GM20000 (cell line): ENCODE measurements at places on chromosomes 13 and 19.

GRCh38 chr13:39784347-39784746 is 128.9 kb downstream of the COG6 start:
- DNase-seq: no peak

- DNase-seq: no peak
Observed at GRCh38 chr19:5718037-5718578, 1.8 kb downstream of the LONP1 start.

DNA sequence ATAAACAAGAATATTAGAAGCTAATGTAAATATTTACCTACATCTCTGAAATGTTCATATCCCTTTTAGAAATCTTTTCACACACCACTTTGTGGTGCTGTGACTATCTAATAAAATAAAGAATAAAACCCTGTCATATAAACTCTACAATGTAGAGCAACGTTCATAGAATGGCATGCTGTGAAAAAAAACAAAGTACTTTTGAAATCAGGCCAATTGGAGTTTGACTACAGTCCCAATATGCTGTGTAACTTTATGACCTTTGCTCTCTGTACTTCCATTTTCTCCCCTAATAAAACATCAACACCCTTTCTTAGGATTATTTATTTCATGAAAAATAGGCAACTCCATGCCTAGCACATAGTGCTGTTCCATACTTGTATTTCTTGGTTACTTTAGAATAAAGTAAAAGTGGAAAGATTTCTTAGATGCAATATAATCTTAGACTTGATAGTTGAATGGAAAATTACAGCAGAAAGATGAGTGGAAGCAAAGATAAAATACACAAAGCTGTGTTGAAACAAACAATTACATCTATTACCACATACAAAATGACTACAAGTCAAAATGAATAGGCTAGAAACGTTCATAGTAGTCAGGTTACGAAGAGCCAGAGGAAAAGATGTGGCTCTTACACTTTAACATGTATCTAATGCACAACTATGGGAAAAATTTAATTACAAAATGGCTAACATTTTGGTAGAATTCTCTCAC is 613.2 kb upstream of the SLITRK5 start:
- no peak for DNase-seq

GRCh38 chr13:55990631-55991030 is 1150.1 kb upstream of the PRR20A start:
- no peak for DNase-seq

DNA sequence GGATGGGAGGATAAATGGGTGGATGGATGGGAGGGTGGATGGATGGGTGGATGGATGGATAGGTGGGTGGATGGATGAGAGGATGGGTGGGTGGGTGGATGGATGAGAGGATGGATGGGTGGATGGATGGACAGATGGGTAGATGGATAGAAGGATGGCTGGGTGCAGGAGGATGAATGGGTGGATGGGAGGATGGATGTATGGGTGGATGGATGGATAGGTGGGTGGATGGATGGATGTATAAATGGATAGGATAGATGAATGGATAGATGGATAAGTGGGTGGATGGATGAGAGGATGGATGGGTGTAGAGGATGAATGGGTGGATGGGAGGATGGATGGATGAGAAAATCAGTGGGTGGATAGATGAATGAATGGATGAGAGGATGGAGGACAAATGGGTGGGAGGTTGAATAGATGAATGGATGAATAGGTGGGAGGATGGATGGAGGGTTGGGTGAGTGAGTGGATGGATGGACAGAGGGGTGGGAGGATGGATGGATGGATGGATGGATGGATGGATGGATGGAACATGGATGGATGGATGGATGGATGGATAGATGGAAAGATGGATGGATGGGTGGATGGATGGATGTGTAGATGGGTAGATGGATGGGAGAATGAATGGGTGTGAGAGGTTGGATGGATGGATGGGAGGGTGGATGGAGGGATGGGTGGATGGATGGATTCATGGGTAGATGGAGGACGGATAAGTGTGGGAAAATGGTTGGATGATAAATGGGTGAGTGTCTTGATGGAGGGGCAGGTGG is 35.9 kb upstream of the ONECUT3 start:
- DNase-seq: no peak

DNA sequence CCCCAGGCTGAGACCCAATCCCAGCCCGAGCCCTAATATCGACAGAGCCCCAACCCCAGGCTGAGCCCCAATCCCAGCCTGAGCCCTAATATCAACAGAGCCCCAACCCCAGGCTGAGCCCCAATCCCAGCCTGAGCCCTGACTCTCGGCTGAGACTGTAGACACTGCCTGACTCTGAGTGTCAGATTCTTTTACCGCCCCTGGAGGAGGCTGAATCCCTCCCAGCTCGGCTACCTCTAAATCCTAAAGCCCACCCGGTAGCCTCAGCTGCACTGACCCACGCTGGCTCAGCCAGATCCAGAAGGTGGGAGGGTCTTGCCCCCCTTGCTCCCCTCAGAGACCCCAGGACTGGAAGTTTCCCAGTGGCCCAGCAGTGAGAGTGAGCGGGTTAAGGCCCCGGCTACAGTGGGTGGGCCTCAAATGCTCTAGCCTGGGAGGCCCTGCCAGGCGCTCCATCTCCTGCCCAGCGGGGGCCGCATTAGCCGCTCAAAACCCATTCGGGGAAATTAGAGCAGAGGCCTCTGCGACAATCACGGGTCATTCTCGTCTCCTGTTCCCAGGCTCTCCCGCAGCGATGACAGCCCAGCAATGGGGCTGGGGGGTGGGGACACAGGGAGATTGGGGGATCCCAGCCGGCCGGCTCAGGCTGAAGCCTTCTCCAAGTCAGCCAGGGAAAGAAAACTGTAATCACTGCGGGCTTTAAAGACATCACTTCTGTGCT is 43.8 kb downstream of the ZNRF4 start:
- DNase-seq: no peak
